Psoas muscle (tissue), 8 donors: ENCODE measurements at places on chromosomes 11 and 22. TPM values are rescaled to one million over a fixed set of nuclear protein-coding genes. Genes with fewer than 3 reads are reported as not detected.
A peak's percentile ranks its signal among the peaks of the same experiment; 100 is the strongest.

- H3K27me3 ChIP-seq, result no peaks in the 10 kb centered on the region
- no peak for DNase-seq
- H3K4me3 ChIP-seq, result no peak overlapping the region
- H3K4me1 ChIP-seq, result peaks cover 7% of the 10 kb centered on the region
Observed at GRCh38 chr22:28425211-28425610, 254.4 kb downstream of the TTC28 start.

The KRTAP5-2 gene
- total RNA-seq, result not detected

GRCh38 chr11:6234387-6235107, at the start of gene FHIP1B:
Gene FHIP1B, minus strand, starts transcription at chr11:6234636. Its CDS starts 10,120 bp downstream, at chr11:6224516.
- peak within 1 kb of the TSS; percentile 83 for H3K4me3 ChIP-seq
- H3K36me3 ChIP-seq, result no peaks in the 10 kb centered on the region
- no peaks in the 10 kb centered on the region for H3K27me3 ChIP-seq
- DNase-seq, result peak; percentile 100
- peak within 1 kb of the TSS; percentile 77 for H3K27ac ChIP-seq
- peaks cover 19% of the 10 kb centered on the region for H3K4me1 ChIP-seq

The SCGB1D1 gene
- not detected for total RNA-seq

- no peaks in the 10 kb centered on the region for H3K4me1 ChIP-seq
- no peaks in the 10 kb centered on the region for H3K36me3 ChIP-seq
- no peaks in the 10 kb centered on the region for H3K27me3 ChIP-seq
Observed at GRCh38 chr11:69985641-69986439, 92.3 kb upstream of the ANO1 start.

- peaks cover 60% of the 10 kb centered on the region for H3K4me1 ChIP-seq
- no peak for DNase-seq
- H3K4me3 ChIP-seq, result no peak overlapping the region
- H3K36me3 ChIP-seq, result no peaks in the 10 kb centered on the region
Observed at GRCh38 chr22:28021116-28021997, 102.3 kb upstream of the PITPNB start.

GRCh38 chr22:32880893-32881596, 79.5 kb downstream of the TIMP3 start:
- no peak overlapping the region for H3K4me3 ChIP-seq
- DNase-seq, result peak; percentile 70
- no peaks in the 10 kb centered on the region for H3K4me1 ChIP-seq
- H3K36me3 ChIP-seq, result no peaks in the 10 kb centered on the region

DNA sequence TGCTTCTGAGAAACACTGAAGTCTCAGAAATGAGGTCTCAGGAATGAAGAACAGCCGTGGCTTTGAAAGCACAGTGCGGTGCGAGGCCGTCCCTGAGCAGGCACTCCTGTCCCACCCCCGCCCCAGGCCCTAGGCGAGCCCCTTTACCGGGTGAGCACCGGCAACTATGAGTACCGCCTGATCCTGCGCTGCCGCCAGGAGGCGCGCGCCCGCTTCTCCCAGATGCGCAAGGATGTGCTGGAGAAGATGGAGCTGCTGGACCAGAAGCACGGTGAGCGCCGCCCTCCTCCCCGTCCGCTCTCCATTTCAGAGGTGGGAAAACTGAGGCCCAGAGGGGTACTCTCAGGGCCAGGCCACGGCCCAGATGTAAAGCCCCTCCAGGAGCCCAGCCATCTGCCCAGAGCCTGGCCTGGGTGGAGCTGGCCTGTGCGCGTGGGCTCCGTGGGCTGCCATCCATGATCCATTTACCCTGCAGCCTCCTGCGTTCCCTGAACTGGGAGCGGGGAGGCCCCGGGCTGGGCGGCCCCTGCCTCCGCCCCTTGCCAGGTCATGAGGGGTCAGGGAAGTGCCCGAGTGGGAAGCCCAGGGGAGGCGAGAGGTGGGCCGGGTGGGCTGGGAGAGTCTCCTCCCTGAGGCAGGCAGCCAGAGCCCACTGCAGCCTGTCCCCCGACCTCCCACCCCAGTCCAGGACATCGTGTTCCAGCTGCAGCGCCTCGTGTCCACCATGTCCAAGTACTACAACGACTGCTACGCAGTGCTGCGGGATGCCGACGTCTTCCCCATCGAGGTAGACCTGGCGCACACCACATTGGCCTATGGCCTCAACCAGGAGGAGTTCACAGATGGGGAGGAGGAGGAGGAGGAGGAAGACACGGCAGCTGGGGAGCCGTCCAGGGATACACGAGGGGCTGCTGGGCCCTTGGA, 9.5 kb downstream of the SLC16A8 start:
- peaks cover 41% of the 10 kb centered on the region for H3K36me3 ChIP-seq
- H3K27ac ChIP-seq, result no peak overlapping the region
- DNase-seq, result no peak
- no peaks in the 10 kb centered on the region for H3K27me3 ChIP-seq

The TRPM5 gene
- total RNA-seq, result not detected

GRCh38 chr11:76672431-76673175, 2.1 kb upstream of the LRRC32 start:
- H3K27me3 ChIP-seq, result peaks cover 4% of the 10 kb centered on the region
- no peak overlapping the region for H3K27ac ChIP-seq
- no peak overlapping the region for H3K4me3 ChIP-seq
- H3K4me1 ChIP-seq, result no peaks in the 10 kb centered on the region

GRCh38 chr22:38789606-38790005, 4.3 kb downstream of the DNAL4 start:
- H3K4me1 ChIP-seq, result peaks cover 13% of the 10 kb centered on the region
- no peak for DNase-seq
- H3K27ac ChIP-seq, result no peak overlapping the region
- H3K27me3 ChIP-seq, result no peaks in the 10 kb centered on the region

- no peaks in the 10 kb centered on the region for H3K4me1 ChIP-seq
- H3K27ac ChIP-seq, result no peak overlapping the region
- no peak overlapping the region for H3K4me3 ChIP-seq
- DNase-seq, result no peak
Observed at GRCh38 chr11:13119361-13119760, 110.2 kb downstream of the RASSF10 start.

GRCh38 chr11:48081151-48082010, 101.0 kb downstream of the PTPRJ start:
- peaks cover 23% of the 10 kb centered on the region for H3K4me1 ChIP-seq
- no peaks in the 10 kb centered on the region for H3K27me3 ChIP-seq
- peak overlapping the region; percentile 90 for H3K27ac ChIP-seq

GRCh38 chr22:45683248-45683647, 11.6 kb downstream of the ATXN10 start:
- no peak overlapping the region for H3K27ac ChIP-seq
- DNase-seq, result no peak
- no peak overlapping the region for H3K4me3 ChIP-seq
- H3K27me3 ChIP-seq, result no peaks in the 10 kb centered on the region
- peaks cover 56% of the 10 kb centered on the region for H3K4me1 ChIP-seq
- H3K36me3 ChIP-seq, result no peaks in the 10 kb centered on the region

The EXPH5 gene
- 0.46 TPM for total RNA-seq

- DNase-seq, result no peak
- no peaks in the 10 kb centered on the region for H3K27me3 ChIP-seq
- H3K4me3 ChIP-seq, result no peak overlapping the region
- no peaks in the 10 kb centered on the region for H3K36me3 ChIP-seq
- H3K27ac ChIP-seq, result no peak overlapping the region
Observed at GRCh38 chr22:48179571-48180546, 1417.4 kb downstream of the TBC1D22A start.

The DERL3 gene
- 0.69 TPM for total RNA-seq
